ENCODE measurements at places on chromosomes 5 and 9.
A peak's percentile ranks its signal among the peaks of the same experiment; 100 is the strongest.

DNA sequence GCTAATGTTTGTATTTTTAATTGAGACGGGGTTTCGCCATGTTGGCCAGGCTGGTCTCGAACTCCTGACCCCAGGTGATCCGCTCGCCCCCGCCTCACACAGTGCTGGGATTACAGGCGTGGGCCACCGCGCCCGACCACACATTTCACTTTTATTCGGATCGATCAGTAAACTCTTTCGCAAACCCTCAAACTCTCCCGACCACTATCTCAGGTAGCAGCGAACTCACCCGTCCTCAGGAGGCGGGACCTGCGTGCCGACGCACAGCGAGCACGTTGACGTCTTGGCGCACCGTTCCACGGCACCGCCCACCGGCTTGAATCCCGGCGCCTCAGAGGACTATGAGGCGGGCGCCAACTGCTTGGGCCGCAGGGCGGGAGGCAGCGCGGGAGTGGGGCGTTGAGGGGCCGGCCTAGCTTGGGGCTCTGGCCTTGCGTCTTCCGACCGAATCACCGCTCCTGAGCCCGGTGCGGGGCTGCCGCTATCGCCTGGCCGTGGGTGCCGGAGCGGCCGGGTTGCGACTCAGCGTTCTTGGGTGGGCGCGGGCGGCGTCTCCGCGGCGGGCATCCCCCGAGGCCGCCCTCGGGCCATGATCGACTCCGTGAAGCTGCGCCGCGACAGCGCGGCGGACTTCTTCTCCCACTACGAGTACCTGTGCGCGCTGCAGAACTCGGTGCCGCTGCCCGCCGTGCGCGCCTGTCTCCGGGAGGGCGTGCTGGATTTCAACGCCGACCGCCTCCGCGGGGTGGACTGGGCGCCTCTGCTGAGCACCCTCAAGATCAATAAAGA lies at the start of gene CEP78:
CEP78 (plus strand) TSS at position 314 of the 789 bp plus-strand sequence; CDS start at position 590, 276 bp downstream.
- DNase-seq, result peak; percentile 90

DNA sequence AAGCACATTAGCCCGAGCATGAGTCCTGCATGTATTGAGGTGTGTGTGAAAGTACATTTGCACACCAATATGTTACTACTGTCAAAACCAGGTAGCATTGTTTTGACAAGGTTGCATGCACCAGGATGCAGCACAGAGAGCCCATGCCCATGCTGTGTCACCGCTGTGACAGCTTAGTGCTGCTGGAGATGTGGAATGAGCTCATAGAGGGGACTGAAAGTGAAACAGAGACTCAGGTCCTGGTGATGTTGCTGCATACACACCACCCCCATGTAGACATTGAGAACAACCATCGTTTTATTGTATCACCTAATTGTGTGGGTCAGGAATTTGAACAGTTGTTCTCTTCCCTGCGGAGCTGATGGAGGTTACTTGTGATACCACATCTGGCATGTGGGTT lies 53.0 kb downstream of the GADD45G start:
- no peak for DNase-seq

GRCh38 chr5:140286424-140286823 lies 16.5 kb downstream of the PFDN1 start:
- DNase-seq, result no peak

DNA sequence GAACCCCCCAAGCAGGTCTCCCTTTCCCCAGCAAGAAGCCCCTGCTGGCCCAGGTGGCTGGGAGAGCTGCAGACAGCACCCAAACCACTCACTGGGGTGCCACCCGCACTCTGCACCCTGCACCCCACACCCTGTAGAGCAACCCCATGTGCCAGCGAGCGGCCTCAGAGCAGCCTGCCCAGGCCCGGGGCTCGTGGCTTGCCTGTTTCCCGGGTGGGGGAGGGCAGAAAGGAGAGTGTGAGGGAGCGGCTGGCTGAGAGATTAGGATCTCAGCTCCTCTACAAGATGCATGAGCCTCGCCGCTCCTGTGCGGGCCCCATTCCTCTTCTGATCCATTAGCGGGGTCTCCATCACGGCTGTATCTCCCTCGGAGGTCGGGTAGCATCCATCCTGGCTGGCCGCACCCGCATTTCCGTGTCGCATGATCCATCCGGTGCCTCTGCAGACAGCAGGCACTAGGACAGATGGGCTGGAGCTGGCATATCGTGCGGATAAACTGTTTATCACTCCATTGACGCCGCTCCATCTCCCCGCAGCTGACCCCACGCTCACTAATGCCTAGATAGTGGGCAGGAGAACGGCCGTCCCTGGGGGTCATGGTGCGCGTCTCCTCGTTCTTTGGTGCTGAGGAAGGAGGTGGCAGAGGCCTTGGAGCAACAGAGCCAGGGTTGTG lies 54.4 kb downstream of the MRPL36 start:
- DNase-seq, result no peak

GRCh38 chr5:95081500-95081960 lies 203.4 kb downstream of the MCTP1 start:
- DNase-seq, result peak; percentile 88

DNA sequence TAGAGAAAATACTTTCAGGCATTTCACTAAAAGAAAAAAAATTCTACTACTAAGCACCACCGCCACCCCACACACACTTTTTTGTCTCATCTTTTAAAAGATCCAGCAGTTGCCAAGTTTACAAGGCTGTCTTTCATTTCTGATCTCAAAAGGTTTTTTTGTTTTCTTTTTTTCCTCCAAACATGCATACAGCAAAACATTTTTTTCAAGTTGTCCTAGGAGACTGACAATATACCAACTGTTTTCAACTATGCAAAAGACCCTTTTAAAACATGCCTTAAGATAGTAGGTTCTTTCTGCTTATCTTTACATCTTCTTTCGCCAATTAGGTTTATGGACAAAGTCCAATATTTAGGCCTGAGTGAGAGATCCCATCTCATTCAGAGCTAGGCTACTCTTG lies 65.2 kb downstream of the HMHB1 start:
- DNase-seq, result no peak

Data from fibroblast of mammary gland (primary cell).